ENCODE measurements at places on chromosomes 6 and 20.
A peak's percentile ranks its signal among the peaks of the same experiment; 100 is the strongest.

DNA sequence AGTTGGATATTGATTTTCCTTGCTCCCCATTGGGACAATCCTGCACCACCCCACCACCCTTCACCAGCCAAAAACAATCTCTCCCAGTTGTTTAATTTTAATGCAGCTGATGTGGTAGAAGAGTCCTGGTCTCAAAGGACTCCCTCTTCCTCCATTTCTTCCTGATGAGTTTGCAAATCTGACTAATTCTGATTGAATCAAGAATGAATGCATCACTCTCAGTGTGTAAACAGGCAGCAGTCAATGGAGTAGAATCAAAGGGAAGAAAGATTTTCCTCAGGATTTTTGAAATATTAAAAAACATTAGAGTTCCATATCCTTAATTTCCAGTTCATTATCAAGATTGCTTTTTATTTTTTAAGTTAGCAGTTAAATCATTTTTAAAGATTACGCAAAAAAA is 54.0 kb downstream of the PLG start:
- DNase-seq = no peak

GRCh38 chr6:157596886-157597285 is 215.9 kb downstream of the ZDHHC14 start:
- no peak for DNase-seq

DNA sequence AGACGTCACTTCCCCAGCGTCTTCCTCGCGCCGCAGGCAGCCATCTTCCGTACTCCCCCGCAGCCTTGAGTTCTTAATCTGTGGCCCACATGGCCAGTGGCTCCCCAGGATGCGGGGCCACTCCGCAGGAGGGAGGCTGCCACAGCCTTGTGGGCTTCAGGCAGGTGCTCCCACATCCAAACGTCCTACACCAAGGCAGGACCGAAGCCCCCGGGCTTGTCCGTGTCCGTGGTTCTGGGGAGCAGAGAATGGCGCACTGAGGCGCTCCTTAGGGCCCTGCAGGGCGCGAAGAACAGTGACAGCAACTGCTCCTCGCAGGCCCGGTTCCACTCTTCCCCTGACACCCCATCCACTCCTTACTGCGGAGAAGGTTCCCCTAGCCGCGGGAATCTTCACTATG is 755.8 kb downstream of the PRIM2 start:
- DNase-seq = no peak

DNA sequence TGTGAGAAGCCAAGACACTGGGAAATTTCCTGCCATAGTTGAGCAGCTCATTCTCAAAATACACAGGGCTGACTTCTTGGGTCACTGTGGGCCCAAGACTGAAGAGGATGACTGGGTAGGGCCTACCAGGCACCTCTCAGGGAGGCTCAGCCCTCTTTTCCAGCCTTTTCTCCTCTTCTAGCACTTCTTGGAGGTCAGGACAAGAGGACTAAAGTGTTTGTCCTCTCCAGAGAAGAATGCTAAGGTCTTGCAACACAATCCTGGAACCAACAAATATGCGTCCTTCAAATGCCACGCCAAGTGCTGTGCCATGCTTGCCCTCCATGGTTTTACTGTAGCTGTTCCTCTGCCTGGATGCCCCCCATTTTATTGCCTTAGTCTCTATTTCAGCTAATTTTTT is 3.3 kb upstream of the LRRN4 start:
- no peak for DNase-seq

- no peak for DNase-seq
These were observed 56.7 kb downstream of the TRERF1 start for GRCh38 chr6:42394881-42395620.

DNA sequence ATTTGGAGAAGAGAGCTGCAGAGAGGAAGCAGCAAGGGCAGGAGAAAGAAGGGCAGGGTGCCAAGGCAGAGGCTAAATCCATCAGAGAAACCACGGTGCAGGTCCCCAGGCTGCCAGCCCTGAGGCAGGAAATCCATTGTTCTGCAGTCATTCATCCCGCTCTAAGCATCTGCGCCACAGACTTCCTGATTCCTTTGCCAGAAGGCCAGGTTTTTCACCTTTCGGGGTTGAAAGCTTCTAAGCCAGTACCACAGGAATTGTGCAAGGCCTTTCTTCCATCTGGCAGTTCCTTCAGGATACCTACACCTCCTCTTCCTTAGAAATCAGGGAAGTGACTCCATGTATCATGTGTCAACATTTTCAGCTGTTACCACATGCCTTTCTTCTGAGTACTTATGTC is 45.6 kb downstream of the ADGRF5 start:
- no peak for DNase-seq

- no peak for DNase-seq
These were observed 223.4 kb downstream of the SLC24A3 start for GRCh38 chr20:19435821-19436220.

- DNase-seq = no peak
These were observed 10.7 kb upstream of the TP53INP2 start for GRCh38 chr20:34693414-34693813.

DNA sequence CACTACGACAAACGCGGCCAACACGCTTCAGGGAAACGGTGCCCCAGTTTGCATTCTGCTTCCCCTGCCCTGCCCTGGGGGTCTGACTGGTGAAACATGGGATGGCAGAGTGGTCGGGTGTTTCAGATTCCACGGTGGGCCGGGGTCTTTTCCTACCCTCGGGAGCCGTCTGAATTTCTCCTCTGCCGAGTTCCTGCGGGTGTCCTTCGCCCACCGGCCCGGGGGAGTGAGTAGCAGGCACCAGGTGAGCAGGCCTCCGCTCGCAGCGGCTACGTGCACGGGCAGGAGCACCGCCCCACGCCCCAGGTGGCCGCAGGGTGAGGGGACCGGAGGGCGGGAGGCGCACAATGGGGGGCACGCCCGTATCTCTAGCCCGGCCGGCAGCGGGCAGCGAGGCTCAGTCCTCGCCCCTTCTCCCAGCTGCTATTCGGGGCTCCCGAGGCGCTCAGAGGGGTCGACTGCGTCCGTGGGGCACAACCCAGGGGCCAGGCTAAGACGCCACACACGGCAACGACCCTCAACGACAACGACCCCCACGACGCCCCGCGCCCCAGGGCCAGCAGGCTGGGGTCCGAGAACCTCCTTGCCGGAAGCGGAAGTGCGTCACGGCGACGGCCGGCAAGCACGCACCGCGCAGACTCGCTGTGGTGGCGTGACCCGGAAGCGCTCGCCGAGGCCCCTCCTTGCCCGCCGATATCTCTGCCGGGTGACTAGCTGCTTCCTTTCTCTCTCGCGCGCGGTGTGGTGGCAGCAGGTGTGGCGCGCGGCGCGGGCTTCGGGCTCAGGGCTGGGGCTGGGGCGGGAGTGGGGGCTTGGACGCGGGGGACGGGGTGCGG is at the start of gene RPS21:
TSS of gene RPS21 (plus strand) at position 721 of the 836 bp plus-strand sequence. CDS start 236 bp downstream, outside the sequence.
- DNase-seq = peak; percentile 69

- no peak for DNase-seq
These were observed 139.4 kb upstream of the ID4 start for GRCh38 chr6:19697744-19698290.

- DNase-seq = no peak
These were observed 113.6 kb upstream of the SLC22A16 start for GRCh38 chr6:110589865-110590513.

GRCh38 chr6:54135665-54136369 is 24.6 kb downstream of the MLIP start:
- DNase-seq = peak; percentile 62

DNA sequence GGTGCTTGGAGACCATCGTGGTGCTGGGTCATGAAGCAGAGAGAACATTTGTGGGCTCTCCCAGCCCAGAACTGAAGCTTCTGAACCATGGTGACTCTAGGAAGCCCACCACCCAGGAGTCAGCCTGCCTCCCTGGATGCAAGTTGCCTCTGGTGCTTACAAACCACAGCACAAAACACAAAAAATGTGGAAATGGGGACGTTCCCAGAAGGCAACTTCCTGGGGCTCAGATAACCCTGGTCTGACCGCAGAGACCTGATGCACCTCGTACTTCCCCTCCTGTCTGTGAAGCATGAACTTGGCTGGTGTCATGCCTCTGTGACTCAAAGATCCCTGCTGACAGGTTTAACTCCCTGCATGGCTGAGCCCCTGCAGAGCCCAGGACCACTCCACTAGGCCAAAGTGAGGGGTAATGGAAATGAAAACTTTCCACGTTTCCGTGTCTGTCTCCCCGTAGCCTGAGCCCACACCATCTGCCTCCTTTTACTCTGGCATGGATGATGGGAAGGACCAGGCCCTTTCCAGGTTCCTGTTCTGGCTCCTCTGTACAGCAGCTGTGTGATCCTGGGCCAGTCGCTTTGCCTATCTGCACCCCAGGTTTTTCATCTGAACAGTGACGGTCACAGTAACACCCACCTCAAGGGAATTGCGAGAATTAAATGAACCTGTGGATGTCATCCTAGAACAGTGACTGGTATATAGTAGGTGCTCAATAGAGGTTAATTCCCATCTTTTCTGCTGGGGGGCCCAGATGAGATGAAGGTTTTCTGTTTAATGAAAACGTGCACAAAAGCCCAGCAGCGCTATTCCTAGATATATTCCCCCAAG is 57.7 kb downstream of the PPP1R16B start:
- no peak for DNase-seq

DNA sequence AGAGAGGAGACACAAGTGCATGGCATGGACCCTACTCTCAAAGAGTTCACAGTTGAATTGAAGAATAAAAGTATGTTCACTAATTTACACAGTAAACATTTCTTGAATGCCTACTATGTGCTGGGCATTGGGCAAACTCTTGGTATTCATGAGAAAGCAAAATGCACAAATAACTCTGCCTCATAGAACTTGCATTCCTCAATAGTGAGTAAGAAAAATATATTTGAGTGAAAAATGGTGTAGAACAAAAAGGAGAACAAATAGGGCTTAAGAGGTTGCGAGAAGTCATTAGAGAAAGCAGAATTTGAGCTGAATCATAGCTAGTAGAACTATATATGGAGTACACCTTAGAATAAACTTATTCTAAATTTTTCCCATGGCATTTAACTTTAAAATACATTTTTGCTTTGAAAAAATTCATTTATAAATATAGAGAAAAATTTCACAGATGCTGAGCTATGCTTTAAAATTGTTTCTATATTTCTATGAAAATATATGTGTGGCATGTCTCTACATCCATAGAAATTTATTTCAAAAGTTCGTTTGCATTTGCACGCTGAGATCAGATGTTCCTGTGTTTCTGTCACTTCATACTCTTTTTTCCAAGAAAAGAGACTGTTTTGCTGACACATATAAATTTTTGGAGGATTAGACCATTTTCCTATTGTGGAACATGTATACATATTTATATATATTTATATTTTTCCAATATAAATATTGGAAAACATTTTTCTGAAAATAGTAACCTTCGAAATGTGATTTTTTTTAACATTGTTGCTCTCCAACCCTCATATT is 236.1 kb downstream of the KCNQ5 start:
- no peak for DNase-seq

- peak; percentile 1 for DNase-seq
These were observed 79.8 kb upstream of the CHD6 start for GRCh38 chr20:41697861-41698559.

DNA sequence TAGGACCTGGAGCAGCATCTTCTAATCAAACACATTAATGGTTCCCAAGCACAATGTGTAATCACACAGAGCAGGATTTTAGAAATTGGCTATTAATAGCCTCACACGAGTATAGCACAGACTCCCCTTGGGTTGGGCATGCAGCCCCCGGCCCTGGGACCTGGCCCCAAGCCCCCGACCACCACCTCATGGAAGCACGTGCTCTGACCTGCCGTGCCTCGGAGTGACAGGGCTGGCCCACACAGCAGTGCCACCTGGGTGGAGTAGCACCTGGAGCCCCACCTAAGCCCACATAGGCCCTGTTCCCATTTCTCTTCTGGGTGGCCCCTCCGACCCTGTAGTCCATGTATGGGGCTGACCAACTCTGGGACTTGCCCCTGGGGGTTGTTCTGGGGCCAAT is 171.8 kb downstream of the TTLL2 start:
- no peak for DNase-seq

GRCh38 chr6:16277101-16277981 is 39.0 kb downstream of the GMPR start:
- peak; percentile 54 for DNase-seq

- no peak for DNase-seq
These were observed 164.0 kb downstream of the TBC1D7 start for GRCh38 chr6:13164291-13164690.

- peak; percentile 49 for DNase-seq
These were observed 205.2 kb downstream of the FARS2 start for GRCh38 chr6:5466281-5467136.

DNA sequence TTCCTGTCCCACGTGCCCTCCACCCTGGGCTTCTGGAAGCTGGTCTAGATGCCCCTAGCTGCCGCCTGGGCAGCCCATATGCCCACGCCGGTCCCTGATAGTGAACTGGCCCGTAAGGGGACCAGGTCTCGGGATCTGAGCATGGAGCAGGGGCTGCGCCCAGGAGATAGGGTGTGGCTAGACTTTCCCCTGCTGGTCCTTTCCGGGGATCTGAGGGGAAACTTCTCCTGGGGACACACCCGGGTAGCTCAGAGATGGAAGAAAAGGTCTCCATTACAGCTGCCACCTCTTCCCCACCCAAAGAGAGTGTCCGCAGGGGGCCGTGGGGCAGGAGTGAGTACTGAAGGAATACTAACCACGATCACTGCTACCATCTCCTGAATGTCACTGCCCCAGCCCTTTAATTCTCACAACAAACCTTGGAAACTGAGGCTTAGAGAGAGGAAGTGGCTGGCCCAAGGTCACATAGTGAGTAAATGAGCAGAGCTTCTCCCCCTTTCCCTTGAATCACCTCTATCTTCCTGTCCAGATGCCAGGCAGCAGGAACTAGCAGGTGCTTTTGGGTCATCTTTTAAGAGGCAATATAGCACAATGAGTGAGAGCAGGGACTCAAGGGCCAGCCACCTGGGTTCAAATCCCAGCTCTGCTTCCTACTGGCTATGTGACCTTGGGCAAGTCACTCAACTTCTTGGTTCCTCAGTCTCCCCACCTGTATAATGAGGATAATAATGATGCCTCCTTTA is 11.8 kb upstream of the CCN5 start:
- DNase-seq = no peak

- no peak for DNase-seq
These were observed 86.4 kb upstream of the ARG1 start for GRCh38 chr6:131486608-131487007.

DNA sequence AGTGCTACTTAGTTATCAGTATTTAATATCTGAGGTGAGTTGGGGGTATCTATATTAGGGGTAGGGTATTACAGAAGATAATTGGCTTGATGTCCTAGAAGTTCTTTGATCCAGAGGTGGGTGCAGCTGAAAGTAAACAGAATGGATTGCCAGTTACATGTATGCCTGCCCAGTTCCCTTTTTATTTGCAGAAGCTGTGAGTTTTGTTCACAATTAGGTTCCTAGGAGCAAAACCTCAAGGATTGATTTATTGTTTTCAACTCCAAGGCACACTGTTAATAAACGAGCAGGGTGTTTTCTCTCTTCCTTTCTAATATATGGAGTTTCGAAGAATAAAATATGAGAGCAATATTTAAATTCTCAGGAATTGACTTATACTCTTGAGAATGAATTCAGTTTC is 129.0 kb downstream of the SULF2 start:
- no peak for DNase-seq

- no peak for DNase-seq
These were observed 175.1 kb downstream of the JARID2 start for GRCh38 chr6:15420959-15421438.

- DNase-seq = no peak
These were observed 35.0 kb downstream of the ARMC2 start for GRCh38 chr6:108883172-108883571.

- no peak for DNase-seq
These were observed at the start of gene RBM24 for GRCh38 chr6:17281100-17281496. RBM24 (plus strand) TSS chr6:17281361; CDS start chr6:17281582, 221 bp downstream.
